ENCODE measurements at places on chromosomes 2 and 18.

DNA sequence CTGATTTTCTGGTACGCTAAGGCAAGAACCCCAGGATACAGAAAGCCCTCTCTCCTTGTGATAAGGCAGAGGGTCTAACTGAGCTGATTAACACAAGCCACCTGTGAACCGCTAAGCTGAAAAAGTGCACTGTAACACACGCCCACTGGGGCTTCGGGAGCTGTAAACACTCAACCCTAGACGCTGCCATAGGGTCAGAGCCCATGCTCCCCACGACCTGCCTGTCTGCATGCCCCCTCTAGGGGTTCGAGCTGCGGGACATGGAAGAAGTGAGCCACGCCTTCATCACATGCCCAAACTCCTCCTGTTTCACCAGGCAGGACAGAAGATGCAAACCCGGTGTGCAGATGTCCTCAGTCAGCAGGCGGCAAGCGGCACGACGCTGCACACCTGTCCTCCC, 173.9 kb upstream of the RAB12 start:
- no peak for DNase-seq

GRCh38 chr2:60370814-60371213, 182.6 kb downstream of the BCL11A start:
- no peak for DNase-seq

DNA sequence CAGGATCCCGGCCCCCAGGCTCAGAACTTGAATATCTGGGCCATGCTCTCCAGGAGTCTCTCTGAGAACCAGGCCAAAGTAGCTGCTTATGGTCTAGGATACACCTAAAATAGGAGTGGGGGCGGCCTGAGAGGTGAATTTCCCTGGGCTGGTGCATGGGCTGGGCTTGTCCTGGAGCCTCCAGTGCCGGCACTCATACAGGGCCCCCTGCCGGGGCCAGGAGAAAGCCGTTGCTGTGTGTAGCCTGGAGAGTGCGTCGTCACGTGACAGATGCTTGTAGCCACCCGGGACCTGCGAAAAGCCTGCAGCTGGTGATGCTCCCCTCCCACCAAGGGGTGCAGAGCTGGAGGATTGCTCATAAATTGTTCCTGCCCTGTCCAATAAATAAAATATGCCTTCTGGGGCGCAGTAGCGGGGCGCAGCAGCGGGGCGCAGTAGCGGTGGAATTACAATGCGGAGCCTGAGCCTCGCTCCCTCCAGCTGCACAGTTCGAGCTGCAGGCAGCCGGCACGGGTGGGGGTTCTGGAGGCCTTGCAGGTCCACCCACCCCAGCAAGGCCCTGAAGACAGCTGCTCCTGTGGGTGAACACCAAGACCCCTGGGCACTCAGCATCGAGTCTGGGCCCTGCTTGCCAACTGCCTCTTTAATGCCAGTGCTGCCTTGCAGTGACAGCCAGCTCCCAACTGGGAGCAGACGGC, 289.9 kb downstream of the NDUFA10 start:
- no peak for DNase-seq

- DNase-seq = no peak
These were observed 7.6 kb upstream of the BMP10 start for GRCh38 chr2:68878753-68879152.

- no peak for DNase-seq
These were observed 128.7 kb downstream of the XIRP2 start for GRCh38 chr2:167017021-167017420.

DNA sequence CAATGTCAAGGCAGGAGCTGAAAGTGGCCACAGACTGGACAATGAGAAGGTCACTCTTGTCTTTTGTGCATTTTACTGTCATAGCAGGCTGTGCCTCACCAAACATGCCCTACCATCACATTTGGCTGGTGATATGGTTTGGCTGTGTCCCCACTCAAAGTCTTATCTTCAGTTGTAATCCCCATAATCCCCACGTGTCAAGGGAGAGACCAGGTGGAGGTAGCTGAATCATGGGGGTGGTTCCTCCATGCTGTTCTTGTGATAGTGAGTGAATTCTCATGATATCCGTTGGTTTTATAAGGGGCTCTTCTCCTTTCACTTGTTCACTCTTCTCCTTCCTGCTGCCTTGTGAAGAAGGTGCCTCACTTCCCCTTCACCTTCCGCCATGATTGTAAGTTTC, 49.6 kb upstream of the STPG4 start:
- DNase-seq = no peak

DNA sequence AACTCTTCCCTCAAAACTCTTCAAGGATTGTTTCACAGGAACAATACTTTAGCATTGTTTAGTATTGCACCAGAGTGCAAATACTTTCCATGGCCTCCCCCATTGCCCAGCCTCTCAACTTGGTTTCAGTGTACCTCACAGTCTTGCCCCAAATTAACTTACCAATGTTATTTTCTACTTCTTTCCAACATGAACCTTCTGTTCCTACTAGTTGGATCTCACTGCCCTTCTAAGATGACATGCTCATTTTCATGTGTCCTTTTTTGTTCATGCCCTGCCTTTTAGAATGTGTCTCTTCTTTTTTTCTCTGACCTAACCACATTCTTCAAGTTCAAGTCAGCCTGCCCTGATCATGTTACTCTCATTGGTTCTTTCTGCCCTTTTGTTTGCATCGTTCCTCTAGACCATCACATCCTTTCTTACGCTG, 4.1 kb downstream of the SPATS2L start:
- no peak for DNase-seq

DNA sequence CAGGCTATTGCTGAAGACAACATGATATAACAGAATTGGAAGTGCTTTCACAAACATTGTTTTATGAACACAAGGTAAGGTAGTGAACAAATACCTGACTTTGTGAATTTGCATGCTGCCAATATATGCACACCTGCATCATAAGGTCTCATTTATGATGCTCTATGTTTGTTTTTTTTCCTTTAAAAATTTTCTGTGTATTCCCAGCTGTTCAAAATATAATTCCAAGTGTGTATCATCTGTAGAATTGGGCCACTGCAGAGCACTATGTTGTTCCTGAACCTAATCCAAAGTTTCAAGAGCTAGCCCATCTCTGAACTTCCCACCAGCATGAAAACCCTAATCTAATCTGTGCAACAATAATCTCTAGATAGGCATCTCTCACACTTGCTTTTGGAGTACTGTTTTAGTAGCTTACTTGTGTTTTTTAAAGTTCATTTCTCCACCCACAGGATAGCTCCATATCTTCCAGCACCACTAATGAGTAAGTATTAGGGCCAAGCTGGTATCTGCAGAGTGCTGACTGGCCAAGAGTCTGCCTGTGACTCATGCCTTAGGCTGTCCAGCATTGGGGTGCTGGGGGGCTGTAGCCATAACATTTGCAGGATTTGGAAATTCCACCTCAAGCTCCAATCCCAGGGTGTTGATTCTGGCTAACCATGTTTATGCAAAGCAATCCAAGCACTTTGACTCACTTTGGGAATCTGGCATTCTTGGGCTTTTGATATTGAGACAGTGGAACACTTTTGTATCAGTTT, 208.2 kb upstream of the REV1 start:
- no peak for DNase-seq

- no peak for DNase-seq
These were observed 63.2 kb downstream of the NDUFA10 start for GRCh38 chr2:239961662-239962613.

GRCh38 chr18:47908592-47908991, 21.9 kb downstream of the SMAD2 start:
- no peak for DNase-seq

DNA sequence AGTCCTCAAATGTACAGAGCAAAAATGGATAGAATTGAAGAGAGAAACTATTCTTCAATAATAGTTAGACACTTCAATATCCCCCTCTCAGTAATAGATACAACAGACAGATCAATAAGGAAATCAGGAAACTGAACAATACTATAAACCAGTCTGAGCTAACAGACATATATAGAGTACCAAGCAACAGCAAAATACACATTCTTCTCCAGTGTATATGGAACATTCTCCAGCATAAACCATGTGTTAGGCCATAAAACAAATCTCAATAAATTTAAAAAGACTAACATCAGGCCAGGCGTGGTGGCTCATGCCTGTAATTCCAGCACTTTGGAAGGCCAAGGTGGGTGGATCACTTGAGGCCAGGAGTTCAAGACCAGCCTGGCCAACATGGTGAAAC, 43.7 kb upstream of the AMMECR1L start:
- DNase-seq = no peak

GRCh38 chr2:105788670-105789290, 44.1 kb downstream of the NCK2 start:
- no peak for DNase-seq

DNA sequence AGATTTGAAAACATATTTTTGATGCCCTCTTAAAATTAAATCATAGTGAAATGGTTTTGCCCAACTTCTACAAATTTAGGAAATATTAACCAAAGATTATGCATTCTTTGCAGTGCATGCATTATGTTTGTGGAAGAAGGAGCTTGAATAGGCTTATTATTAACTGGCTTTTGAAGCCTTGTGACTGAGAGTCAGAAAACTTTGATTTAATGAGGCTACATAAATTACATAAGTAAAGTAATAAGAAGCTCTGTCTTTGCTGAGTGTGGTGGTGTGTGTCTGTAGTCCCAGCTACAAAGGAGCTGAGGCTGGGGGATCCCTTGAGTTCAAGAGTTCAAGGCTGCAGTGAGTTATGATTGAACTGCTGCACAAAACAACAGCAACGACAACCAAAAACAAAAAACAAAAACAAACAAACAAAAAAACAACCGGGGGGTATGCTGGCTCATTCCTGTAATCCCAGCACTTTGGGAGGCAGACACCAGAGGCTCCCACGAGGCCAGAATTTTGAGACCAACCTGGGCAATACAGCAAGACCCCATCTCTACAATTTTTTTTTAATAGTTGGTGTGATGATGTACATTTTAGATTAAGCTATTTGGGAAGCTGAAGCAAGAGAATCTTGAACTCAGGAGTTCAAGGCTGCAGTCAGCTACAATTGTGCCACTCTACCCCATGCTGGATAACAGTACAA, 57.0 kb upstream of the LRRTM4 start:
- DNase-seq = no peak

- no peak for DNase-seq
These were observed 57.9 kb upstream of the CXCR4 start for GRCh38 chr2:136175868-136176267.

DNA sequence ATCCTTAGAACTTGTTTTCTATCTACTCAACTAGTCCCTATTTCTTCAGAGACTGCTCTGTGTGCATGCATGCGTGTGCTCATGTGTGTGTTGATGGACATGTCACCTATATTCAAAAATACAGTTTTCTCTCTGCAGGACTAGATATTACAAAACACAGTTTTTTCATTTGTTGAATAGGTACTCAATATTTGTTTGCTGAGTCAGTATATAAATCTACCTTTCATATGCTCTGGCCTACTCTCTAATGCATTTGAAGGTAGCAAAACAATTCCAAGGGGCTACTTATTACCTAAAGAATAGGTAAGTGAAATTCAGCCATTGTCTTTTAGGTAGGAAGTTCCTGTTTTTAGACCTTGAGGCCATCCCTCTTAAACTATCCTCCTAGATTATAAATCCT, 8.6 kb upstream of the UBE2E3 start:
- no peak for DNase-seq

GRCh38 chr2:219803294-219803693, 175.9 kb downstream of the SLC4A3 start:
- DNase-seq = no peak

DNA sequence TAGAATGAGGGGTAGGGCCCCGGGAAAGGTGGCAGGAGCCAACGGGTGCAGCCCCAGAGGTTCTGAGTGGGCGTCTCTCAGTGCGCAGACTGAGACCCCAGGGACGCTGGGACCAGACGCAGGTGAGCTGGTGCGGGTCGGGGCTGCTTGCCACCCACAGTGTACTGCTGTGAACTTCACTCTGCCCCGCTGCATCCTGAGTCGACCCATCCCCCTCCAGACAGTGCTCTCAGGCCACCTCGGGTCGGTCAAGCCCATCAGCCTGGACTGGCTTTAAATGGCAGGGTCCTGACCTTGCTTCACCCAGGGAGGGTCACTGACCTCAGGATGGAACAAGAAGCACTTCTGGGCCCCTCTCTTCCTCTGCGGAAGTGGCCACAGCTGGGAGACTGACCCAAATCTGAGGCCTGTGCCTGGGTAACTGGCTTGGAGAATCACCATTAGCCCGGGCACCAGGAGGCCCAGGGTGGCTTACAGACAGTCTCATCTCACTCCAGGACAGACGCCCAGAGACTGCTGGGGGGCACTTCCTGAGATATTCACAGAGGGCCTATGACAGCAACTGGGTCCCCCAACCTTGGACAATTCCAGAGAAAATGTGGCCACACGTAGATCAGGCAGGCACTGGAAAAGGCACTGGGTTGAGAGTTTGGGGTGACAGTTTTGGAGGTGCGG, 23.7 kb upstream of the BOK start:
- DNase-seq = no peak

DNA sequence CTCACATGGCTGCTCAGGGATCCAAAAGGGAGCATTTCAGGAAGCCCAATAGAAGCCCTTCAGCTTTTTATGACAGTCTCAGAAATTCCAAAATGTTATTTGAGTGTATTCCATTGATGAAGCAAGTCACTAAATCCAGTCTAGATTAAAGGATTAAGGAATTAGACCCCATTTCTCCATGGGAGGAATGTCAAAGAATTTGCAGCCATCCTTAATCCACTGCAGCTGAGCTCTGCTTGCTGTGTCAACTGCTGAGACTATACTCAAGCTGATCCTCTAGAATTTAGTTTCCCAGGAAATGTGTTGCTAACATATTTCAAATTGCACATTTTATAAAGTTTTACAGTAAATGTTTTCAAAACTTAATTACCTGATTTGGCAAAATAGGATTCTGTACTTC, 28.4 kb upstream of the C2orf69 start:
- no peak for DNase-seq

DNA sequence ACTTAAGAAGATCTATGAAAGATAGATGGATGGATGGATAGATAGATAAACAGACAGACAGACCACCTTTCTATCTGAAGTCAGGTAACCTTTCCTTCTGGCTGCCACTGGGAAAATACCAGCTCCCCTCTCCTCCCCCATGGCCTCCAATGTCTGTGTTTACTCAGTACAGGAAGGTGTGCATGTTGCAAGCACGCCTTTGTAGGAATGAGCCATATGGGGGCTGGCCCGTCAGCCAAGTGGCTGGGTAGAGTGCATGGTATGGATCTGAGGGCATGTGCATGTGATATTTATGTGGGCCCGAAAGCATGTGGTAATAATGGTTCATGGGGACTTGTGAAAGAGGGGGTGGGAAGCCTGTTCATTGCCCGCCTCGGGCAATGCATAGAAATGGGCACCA, 109.2 kb upstream of the FZD7 start:
- no peak for DNase-seq

DNA sequence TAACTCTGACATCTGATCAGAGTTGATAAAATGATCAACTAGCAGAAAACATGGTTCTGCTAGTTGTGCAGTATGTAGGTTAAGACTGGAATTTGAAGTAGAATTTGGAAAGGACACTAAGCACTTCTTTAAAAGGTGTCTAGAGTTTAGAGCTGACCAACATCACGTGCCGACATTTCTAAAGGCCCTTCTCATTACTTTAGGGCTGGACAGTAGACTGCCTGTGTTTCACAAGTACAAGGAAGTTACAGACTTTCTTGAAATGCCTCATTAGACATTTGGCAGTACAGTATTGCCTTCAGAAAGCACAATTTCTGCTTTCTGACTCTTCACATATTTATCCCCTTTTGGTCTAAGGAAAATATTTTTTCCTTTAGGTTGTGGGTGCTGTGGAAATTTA, 255.3 kb downstream of the ZNF385B start:
- no peak for DNase-seq

- DNase-seq = no peak
These were observed 79.6 kb downstream of the MBP start for GRCh38 chr18:77052983-77053309.
